CD4-positive, alpha-beta T cell treated with Interleukin-4 for 1 hour (primary cell): ENCODE measurements at places on chromosomes 4 and X.

- no peak for DNase-seq
These were observed 117.8 kb upstream of the NOCT start for GRCh38 chr4:138897811-138898226.

DNA sequence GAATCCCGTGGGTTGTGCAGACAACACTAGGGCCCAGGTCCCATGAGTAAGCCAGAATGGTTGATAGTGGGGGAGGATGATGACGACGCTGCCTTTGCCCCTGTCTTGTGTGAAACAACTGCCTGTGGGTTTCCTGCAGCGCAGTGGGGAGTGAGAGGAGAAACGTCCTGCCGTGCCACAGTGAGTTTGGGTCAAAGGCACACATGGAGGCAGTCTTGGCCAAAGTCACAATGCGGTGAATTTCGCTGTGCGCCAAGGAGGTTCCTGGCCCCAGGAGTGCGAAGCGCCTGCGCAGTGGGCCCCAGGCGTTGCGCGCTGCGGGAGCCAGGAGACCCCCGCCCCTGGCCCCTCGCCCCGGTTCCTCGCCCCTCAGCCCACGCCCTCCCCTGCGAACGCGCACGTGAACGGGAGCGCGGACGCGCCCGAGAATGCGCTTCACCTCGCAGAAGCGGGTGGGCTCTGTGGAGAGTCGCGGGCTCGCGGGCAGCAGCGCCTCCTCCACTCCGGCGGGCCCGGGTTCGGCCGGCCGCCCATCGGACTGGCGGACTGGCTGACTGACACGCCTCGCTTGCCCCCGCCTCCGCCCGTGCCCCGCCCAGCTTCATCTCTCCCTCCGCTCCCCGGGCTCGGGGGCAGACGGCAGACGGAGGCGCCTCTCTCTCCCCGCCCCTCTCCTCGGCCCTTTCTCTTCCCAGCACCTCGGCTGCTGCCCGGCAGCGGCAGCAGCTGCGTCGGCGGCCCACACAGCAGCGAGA, at the start of gene NUDT10:
Gene NUDT10, plus strand, starts transcription at position 635 of the 755 bp plus-strand sequence. CDS start 144 bp downstream, outside the sequence.
- no peak for DNase-seq

DNA sequence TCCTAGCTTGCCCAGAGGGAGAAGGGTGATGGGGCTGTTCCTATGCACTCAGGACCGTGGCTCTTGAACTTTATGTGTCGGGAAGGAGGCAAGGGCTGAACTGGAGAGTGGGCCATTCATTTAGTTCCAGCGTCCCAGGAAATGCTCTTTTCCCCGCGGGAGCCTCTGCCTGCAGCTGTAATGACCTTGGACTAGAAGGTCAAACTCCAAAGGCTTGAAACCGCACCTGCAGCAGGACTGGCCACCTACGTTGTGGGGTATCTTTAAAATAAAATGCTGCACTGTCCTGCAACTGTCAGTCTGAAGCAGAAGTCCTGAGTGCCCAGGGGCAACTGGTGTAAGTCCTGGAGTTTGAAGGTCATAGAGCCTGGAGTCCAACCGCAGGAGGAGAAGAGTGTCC, 61.5 kb upstream of the LSM6 start:
- DNase-seq: no peak

DNA sequence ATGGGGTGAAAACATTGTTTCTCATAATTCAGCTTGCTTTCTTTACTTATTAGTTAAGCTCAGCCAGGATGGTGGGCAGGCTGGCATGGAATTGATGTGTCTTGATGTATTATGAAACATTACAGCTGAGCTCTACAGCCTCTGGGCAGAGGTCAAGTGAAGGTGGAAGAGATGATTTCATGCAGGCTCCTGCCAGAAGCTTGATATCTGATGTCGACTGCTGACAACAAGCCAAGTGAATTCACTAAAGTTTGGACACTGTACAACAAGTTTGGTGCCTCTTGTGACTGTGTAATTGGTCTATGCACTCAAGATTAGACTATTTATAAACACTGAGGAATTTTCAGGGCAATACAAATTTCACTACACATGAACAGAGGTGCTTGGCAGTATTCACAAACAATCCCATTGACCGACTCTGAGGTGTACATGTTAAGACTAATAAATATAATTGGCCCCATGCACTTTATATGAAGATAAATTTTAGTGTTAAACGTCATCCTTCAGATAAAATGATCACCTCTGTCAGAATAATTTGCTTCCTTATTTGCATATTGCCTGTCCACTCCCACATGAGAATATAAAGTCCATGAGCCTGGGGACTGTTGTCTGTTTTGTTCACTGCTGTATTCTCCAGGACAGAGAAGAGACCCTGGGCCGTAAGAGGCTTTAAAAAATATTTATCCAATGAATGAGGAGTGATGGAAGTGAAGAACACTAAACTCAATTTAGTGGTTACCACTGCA, 612.2 kb downstream of the IQCM start:
- DNase-seq: no peak

DNA sequence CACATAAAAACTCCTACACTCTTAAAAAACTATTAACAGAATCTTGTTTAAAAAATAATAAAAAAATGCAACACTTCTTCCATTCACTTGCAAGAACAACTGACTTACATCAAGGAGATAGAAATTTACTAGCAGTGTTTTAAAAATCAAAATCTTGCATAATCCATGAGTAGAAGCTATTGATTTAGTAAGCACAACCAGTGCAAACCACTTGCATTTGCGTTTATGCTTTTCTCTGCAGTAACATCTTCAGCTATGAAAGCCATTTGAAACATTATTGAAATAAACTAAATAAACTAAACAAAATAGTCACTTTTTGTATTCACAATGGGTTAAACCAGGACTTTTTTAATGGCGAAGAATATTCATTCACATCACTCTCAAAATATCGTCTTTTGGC, 389.2 kb upstream of the EMCN start:
- DNase-seq: no peak

DNA sequence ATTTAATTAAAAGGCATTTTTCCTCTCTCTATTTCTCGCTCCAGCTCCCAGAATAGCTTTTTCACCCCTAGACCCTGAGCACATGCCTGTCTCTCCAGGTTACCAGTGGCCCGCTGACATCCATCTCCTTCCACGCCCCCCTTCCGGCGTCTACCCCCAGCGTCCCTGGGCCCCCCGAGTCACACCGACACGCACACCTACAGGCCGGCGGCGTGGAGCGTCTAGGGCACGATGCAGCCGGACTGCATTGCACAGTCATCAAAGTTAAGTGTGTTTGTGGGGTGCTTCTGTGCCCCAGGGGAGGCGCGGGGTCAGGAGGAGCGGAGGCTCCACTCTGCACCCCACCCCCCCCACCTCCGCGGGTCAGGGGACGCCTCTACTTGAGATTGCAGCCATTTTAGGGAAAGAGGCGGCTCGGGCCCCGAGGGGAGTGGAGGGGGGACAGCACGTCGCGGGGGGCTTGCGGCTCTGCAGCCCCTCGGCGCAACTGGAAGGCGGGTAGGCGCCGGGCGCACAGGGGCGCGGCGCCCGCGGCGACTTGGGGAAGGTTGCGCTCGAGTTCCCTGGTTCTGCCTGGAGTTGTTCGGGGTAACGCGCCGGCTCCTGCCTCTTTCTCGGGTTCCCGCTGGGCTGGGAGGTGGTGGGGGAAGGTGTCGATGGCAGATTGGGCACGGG, 112.7 kb downstream of the DHX15 start:
- DNase-seq: no peak

- peak; percentile 76 for DNase-seq
These were observed 65.6 kb downstream of the JAKMIP1 start for GRCh38 chr4:6134612-6135220.

- peak; percentile 26 for DNase-seq
These were observed 19.4 kb downstream of the SPRY1 start for GRCh38 chr4:123415977-123416376.
